ENCODE measurements at places on chromosomes 7 and 10.

- DNase-seq, result no peak
Observed at GRCh38 chr10:118033905-118034304, 12.8 kb downstream of the RAB11FIP2 start.

DNA sequence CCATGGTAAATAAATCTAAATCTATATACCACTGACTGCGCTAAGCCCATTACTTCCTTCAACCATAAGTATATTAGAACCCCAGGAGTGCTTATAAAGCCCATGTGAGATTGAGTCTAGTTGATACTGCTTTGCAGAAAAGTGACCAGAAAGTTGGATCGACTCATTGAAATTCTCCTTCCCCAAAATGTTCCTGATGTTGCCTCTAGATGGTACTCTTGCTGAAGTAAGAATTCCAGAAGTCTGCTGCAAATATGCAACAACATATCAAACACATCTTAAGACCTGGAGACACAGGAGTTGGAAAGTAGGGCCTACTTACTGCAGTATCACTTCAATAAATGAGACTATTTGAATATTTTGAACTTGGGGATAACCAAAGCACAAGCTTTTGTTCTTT lies 550.8 kb downstream of the IPMK start:
- DNase-seq, result no peak

GRCh38 chr10:125010362-125010761 lies 68.4 kb downstream of the ZRANB1 start:
- no peak for DNase-seq

DNA sequence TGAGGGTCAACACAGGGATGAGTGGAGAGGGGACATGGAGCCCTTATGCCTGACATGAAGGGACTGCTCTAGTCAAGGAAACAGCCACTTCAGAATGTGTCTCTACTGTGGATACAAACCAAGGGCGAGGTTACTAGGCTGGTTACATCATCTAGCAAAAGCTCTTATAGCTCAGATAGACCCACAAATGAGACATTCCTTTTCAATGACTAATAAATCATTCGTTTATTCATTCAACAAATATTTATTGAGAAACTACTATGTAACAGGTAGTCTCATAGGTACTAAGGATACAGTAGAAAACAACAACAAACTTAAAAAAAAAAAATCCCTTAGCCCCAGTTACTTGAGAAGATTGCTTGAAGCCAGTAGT lies 219.5 kb downstream of the KIAA1217 start:
- no peak for DNase-seq

DNA sequence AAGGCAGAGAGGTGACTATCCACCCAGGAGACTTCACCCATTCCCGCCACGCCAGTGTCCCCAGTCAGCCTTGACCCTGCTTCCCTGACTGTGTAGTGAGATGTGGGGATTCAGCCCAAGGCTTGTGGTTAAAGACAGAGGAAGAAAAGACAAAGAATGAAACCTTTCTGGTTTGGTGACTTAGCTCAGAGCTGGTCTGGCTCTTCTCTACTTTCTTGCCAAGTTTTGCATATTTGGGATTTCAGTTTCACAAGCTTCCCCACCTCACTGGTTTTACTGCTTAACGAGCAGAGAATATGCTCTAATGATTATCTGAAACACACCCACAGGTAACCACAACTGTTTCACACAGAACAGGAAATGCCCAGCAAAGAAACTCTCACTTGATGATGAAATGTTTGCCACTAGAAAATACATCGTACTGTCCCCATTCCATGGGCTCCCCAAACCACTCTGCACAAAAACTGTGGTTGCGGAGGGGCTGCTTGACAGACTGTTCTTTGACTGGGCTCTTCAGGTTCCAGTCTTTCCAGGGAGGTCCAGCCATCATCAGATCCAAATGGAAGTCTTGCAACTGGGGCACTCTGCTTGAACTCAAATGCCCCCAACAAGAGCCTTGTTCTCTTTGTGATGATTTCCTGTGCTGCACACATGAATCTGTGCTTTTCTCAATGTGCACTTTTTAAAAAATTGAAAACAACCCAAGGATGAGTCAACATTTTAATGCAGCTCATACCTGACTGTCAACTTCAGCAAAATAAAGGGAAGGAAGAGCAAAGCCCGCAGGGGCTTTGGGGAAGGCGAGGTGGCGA lies 95.5 kb downstream of the CTBP2 start:
- DNase-seq, result no peak

DNA sequence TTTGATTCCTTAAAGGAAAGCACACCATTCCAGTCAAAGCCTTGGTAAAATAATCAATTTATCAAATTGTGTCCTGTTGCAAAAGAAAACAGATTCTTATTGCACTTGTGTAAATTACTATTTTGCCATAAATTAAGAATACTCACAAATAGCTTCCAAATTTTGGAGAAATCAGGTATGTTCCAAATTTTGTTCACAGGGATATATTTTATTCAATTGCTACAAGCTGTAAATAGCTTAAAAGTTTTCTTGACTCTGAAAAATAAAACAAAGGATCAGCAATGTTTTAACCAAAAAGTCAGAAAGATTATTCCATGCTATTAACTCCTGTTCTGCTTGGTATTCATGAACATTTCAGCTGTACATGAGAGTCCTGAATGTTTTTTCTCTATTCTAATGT lies 47.4 kb upstream of the CHST3 start:
- no peak for DNase-seq

DNA sequence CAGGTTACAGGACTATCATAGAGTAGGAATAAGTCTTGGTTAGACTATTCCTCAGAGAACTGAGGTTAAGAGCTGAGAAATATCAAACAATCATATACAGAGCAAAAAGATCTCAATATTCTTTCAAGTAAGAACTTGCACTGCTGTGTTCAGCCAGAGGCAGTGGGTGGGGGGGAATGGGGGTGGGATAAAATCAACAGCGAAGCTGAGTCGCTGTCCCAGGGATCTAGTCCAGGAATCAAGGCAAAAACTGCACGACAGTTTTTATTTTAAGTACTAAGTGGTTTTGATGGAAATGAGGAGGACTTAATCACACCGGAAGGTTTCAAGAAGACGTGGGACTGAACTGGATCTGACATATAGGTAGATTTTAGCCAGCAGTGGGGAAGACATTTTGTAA lies 159.1 kb downstream of the SRPK2 start:
- no peak for DNase-seq

GRCh38 chr7:18792871-18793595 lies 297.5 kb downstream of the HDAC9 start:
- no peak for DNase-seq

- DNase-seq, result no peak
Observed at GRCh38 chr10:21797533-21797932, 206.0 kb downstream of the DNAJC1 start.

- DNase-seq, result peak; percentile 83
Observed at GRCh38 chr7:128425850-128426249, 16.1 kb upstream of the IMPDH1 start.

DNA sequence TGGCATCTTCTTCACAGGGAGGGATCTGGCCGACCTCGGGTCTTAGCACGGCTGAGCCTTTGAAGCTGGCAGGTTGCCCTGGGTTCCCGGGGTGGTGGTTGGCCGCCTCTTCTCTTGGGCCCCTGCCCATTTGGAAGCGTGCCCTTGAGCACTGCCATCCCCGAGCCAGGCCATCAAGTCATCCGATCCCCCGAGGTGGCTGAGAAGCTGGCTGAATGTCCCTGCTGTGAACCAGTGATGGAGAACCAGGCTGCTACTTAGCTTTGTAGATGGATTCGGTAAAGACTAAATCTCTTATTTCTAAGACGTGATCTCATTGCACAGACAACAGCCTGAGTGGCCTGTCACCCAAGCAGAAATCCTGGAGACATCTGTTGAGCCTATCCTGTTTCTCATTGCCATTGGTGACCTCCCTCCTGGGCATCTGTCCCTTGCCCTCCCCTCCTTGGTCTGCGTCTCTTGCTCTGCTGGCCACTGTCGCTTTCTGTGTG lies 74.3 kb downstream of the GRK5 start:
- DNase-seq, result no peak

- no peak for DNase-seq
Observed at GRCh38 chr10:29839826-29840515, 205.2 kb upstream of the SVIL start.

DNA sequence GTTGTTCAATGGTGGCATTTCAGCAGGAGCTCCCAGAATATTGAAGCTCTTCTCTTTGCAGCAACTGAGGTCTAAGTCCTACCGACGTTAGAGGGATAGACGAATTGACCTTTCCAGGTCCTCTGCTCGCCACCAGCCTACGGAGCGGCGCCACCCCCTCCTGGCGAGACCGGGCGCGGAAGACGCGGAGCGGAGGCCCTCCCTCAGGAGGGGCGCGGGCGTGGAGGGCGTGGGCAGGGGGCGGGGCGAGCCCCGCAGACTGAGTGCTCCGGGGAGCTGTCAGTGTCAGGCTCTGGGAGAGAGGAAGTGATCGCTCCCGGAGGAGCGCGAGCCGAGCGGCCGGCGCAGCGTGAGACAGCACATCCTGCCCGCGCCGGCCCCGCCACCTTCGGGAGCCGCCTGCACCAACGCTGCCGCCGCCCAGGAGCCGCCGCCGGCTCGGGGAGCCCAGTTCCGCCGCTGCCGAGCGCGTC lies at the start of gene DYNC1I1:
Gene DYNC1I1, plus strand, starts transcription at position 257 of the 473 bp plus-strand sequence. CDS start 32,176 bp downstream, outside the sequence.
- DNase-seq, result peak; percentile 74

DNA sequence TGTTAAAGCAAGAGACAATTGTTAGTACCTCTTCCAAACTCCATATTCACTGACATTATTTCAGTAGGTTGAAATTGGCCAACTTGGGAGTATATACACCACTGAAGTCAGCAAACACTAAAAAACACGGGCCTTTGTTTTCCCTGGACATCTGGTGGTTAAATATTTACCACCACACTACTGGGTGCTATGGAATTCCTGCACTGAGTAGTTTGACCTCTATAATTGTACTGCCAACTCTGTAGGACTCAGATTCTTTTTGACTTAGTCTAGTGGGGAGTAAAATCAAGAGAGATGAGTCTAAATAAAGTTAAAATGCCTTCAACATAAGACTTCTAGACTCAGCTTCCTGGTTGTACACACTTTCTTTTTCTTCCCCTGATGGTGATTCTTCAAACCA lies 41.3 kb upstream of the TES start:
- DNase-seq, result no peak

GRCh38 chr10:124130198-124130900 lies 37.0 kb upstream of the CHST15 start:
- no peak for DNase-seq

- DNase-seq, result no peak
Observed at GRCh38 chr10:92268748-92269147, 22.1 kb downstream of the CPEB3 start.

- no peak for DNase-seq
Observed at GRCh38 chr10:26650406-26650805, 47.1 kb upstream of the PDSS1 start.

GRCh38 chr7:24869572-24869971 lies 110.4 kb downstream of the OSBPL3 start:
- DNase-seq, result no peak

GRCh38 chr10:132679640-132680039 lies 106.3 kb downstream of the NKX6-2 start:
- no peak for DNase-seq

DNA sequence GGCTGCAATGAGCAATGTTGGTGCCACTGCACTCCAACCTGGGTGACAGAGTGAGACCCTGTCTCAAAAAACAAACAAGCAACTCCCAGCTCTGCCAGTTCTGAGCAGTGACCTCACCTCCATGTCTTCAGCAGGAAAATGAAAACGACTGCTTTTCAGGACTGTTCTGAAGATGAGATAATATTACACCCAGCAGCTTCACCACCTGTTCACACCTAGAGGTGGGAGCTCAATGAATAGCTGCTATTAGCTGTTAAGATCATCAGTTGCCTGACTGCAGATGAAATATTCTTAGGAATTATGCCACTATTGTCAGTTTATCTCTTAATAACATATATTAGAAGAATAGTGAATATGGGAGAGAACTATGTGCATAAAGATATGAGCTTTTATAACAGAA lies 48.4 kb upstream of the CYTH3 start:
- no peak for DNase-seq
